ENCODE measurements at places on chromosomes 1 and 21.
A peak's percentile ranks its signal among the peaks of the same experiment; 100 is the strongest.

DNA sequence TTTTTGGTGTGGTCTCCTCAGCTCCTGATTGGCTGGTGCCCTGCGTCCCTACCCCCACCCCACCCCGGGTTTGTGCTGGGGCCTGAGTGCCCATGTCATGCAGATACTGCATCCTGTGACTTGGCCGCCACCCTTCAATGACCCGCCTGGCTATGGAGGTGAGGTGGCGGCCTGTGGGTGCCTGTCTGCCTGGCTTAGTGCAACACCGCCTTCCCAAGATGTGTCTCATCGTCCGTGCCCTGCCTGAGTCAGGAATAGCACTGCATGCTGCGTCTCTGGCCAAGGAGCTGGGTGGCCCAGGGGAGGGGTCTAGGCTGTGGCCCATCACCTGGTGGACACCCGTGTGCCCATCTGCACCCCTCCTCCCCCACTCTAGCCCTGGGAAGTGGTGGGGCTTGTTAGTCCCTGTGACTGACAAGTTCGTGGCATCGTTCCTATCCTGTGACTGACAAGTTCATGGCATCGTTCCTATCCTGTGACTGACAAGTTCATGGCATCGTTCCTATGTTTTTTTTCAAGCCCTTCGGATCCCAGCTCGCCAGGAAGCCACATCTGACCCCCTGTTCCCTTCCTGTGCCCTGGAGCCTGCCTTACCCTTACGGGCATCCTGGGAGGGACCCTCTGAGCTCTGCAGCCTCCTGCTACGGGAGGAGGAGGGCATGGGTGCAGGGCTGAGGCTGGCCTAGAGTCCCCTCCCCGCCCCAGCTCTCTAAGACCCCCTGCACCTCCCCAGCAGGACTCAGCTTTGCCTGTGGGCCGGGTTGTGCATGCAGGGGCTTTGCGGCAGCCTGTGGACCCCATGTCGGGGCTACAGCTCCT, 7.5 kb downstream of the SLX9 start:
- H3K36me3 ChIP-seq = peaks cover 38% of the 10 kb centered on the region
- no peak overlapping the region for H3K27ac ChIP-seq
- ATAC-seq = no peak

GRCh38 chr1:154485106-154485505, 16.9 kb upstream of the TDRD10 start:
- H3K36me3 ChIP-seq = no peaks in the 10 kb centered on the region
- H3K4me1 ChIP-seq = no peaks in the 10 kb centered on the region
- no peak for ATAC-seq
- H3K27ac ChIP-seq = no peak overlapping the region
- H3K27me3 ChIP-seq = no peaks in the 10 kb centered on the region

DNA sequence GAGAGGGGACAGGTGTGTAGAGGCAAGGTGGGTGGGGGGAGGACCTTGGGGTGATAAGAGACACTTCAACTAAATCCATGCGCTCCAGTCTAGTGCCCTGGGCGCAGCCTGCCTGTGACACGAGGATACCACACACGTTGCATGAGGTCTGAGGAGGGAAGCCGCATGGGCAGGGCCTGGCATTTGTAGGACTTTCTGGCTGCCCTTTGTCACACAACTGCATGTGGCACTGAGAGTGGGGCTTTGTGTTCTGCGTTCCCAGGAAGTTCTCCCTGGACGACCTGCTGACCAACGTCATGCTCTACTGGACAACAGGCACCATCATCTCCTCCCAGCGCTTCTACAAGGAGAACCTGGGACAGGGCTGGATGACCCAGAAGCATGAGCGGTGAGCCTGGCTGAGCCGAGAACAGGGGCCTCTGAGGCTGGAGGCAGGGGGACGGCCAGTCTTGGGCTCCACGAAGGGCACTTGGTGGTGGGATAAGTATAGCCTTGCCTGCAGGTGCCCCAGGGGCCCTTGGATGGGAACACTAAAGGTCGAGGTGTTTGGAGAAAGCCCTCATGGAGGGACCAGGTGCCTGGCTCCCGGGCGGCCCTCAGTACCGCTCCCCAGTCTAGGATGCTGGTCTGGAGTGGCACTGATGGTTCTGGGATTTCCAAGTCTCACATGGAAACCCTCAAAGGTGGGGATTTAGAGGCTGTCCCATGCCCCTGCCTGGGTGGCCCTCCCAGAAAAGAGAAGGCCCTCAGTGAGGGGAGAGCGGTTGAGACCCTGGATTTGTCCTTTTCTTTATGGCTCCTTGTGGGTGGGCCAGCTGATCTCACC, 34.5 kb downstream of the EPHX1 start:
- ATAC-seq = no peak
- no peak overlapping the region for H3K4me3 ChIP-seq
- no peaks in the 10 kb centered on the region for H3K27me3 ChIP-seq
- peak overlapping the region; percentile 16 for H3K27ac ChIP-seq
- peaks cover 8% of the 10 kb centered on the region for H3K4me1 ChIP-seq

DNA sequence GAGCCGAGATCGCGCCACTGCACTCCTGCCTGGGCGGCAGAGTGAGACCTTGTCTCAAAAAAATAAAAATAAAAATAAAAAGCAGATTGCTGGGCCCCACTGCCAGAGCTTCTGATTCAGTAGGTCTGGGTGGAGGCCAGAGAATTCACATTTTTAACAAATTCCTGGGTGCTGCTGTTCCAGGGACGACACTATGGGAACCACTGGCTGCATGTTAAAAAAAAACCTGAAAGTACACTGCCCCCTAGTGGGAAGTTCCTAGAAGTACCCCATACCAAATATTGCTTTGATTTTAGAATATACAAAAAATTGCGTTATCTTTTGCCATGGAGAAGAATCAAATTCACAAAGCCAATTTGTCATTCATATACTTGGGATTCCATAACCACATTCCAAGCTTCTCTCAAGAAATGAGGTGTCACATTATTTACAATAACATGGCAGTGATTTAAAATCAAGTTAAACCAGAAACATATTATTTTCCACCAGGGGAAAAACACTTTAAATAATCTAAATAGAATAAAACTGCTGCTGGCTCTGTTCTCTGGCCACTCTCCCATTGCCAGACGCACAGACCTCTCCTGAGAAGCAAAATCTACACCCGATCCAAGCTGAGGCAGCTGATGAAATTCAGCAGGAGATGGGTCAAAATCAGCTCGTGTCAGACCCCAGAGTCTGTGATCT, 27.4 kb downstream of the SYF2 start:
- no peak overlapping the region for H3K4me3 ChIP-seq
- peaks cover 6% of the 10 kb centered on the region for H3K27me3 ChIP-seq
- no peaks in the 10 kb centered on the region for H3K4me1 ChIP-seq
- no peak overlapping the region for H3K27ac ChIP-seq
- ATAC-seq = peak; percentile 42

GRCh38 chr1:222697203-222697602, 15.1 kb downstream of the AIDA start:
- H3K36me3 ChIP-seq = peaks cover 73% of the 10 kb centered on the region
- peak; percentile 56 for ATAC-seq
- peaks cover 10% of the 10 kb centered on the region for H3K4me1 ChIP-seq
- no peak overlapping the region for H3K27ac ChIP-seq
- no peak overlapping the region for H3K4me3 ChIP-seq

- peak overlapping the region; percentile 67 for H3K27ac ChIP-seq
- peaks cover 13% of the 10 kb centered on the region for H3K4me1 ChIP-seq
- H3K27me3 ChIP-seq = no peaks in the 10 kb centered on the region
Observed at GRCh38 chr1:51298322-51298705, 32.0 kb downstream of the TTC39A start.

GRCh38 chr1:53755874-53756273, 16.9 kb upstream of the GLIS1 start:
- H3K27ac ChIP-seq = no peak overlapping the region
- H3K36me3 ChIP-seq = no peaks in the 10 kb centered on the region
- no peaks in the 10 kb centered on the region for H3K4me1 ChIP-seq
- ATAC-seq = no peak

DNA sequence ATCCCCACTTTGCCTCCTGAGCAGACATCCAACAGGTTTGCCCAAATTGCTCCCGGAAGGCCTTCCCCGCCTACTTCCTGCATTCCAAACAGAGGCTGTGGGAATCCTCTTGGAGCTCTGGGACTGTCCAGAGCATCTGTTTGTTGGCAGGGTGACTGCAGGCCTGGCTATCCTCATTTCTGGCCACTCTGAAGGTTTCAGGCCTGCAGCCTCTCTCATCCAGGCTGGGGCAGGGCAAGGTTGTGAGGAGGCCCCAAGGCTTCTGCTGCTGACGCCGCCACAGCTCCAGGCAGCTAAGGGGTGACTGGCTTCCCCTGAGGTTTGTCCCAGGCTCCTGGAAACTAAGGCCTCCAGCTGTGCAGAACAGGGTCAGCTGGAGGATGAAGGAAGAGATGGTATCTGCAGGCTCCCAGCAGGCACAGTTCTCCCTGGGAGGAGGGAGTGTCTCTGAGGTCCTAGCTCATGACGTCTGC, 11.3 kb downstream of the CDK18 start:
- no peaks in the 10 kb centered on the region for H3K36me3 ChIP-seq
- H3K4me3 ChIP-seq = no peak overlapping the region
- H3K4me1 ChIP-seq = no peaks in the 10 kb centered on the region
- H3K27me3 ChIP-seq = peaks cover 6% of the 10 kb centered on the region

GRCh38 chr1:25036117-25036546, 106.1 kb upstream of the RUNX3 start:
- no peaks in the 10 kb centered on the region for H3K27me3 ChIP-seq
- no peak for ATAC-seq
- no peak overlapping the region for H3K4me3 ChIP-seq
- H3K27ac ChIP-seq = no peak overlapping the region
- peaks cover 5% of the 10 kb centered on the region for H3K36me3 ChIP-seq

GRCh38 chr1:185474440-185475149, 157.6 kb upstream of the IVNS1ABP start:
- peaks cover 6% of the 10 kb centered on the region for H3K4me1 ChIP-seq
- peak; percentile 97 for ATAC-seq
- no peaks in the 10 kb centered on the region for H3K36me3 ChIP-seq
- H3K4me3 ChIP-seq = no peak overlapping the region
- H3K27me3 ChIP-seq = no peaks in the 10 kb centered on the region
- peak overlapping the region; percentile 39 for H3K27ac ChIP-seq

GRCh38 chr1:7519181-7519860, 251.8 kb upstream of the VAMP3 start:
- no peaks in the 10 kb centered on the region for H3K36me3 ChIP-seq
- ATAC-seq = peak; percentile 19
- H3K4me1 ChIP-seq = no peaks in the 10 kb centered on the region
- no peak overlapping the region for H3K27ac ChIP-seq
- H3K4me3 ChIP-seq = no peak overlapping the region

DNA sequence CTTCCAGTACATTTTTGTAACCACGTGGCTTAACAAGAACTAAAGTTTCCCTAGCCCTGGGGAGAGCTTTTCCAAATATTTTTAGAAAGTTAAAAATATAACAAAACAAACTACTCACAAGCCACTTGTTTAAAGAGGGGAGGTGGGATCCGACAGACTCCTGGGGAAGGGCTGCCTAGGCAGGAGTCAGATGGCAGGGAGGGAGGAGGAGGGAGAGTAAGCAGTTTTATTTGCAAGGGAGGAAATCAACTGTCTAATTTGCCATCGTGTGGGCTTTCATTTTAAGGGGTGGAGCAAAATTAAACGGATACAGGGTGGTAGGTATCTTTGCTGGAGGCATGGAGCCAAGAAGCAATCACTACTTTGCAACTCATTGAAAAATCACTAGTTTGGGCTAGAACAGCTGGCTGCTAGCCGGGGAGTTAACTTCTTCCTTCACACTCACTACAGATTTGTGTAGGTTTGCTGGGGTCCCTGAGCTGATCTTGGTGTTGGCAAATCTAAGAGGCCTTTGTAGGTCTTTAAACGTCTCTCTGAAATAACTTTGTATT, 8.8 kb downstream of the BARHL2 start:
- H3K4me3 ChIP-seq = no peak overlapping the region
- no peak for ATAC-seq
- H3K27me3 ChIP-seq = peaks cover 76% of the 10 kb centered on the region
- peaks cover 6% of the 10 kb centered on the region for H3K36me3 ChIP-seq

DNA sequence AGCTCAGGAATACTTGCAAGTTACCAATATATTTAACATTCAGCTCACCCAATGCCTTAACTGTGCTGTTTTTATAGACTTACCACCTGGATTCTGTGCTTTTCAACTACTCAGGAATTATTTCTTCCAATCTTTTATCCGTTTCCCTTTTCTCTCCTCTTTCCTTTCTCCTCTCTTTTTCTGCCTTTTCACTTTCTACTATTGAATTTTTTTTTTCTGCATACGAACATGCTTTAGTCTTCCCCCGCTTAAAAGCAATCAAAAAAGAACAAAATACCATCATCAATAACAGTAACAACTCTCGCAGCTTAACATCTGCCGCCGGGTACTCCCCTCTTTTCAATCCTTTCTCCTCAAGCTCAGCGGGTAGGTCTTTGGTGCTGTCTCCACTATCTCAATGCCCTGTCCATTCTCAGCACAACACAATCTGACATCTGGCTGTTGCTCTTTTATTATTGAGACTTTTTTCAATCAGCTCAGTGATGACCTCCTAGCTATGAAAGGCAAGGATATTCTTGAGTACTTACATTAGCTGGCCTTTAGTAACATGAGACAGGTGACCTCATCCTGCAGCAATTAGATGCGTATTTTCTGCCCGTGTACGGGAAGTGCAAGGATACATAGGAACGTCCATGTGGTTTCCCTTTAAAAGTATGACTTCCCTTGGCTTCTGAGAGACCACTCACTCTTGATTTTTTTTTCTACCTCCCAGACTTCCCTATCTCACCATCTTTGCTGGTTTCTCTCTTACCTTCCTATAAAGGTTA, 40.2 kb upstream of the SIPA1L2 start:
- H3K4me3 ChIP-seq = no peak overlapping the region
- H3K27ac ChIP-seq = no peak overlapping the region
- no peak for ATAC-seq
- H3K4me1 ChIP-seq = no peaks in the 10 kb centered on the region

DNA sequence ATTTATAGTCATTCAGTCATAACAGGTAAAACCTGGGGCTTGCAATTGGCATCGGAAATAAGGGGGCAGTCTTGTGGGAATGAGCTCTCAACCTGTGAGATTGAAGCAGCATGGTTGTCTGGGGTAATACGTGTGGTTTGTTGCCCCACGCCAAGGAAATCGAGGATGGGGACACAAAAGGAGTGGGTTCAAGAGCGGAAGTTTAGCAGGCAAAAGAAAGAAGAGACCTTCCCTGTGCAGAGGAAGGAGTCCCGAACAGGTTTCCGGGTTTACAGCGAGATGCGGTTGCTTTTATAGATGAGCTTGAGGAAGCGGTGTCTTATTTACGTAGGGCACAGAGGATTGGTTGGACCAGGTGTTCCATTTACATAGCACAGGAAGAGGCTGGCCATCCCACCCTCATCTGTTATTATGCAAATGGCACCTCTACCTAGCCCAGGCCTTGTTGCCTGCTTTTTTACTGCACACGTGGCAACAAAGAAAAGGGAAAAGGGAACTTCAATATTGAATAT, 37.3 kb downstream of the IFNAR1 start:
- ATAC-seq = peak; percentile 74
- peak overlapping the region; percentile 81 for H3K4me3 ChIP-seq
- H3K36me3 ChIP-seq = peaks cover 9% of the 10 kb centered on the region
